Hematopoietic multipotent progenitor cell treated with erythropoietin and hydrocortisone succinate and interleukin-3 and kit ligand, for 4 days (in vitro differentiated cells): ENCODE measurements at places on chromosomes 11 and 22.

GRCh38 chr11:19345848-19346681, 105.3 kb upstream of the E2F8 start:
- peak; percentile 5 for DNase-seq

DNA sequence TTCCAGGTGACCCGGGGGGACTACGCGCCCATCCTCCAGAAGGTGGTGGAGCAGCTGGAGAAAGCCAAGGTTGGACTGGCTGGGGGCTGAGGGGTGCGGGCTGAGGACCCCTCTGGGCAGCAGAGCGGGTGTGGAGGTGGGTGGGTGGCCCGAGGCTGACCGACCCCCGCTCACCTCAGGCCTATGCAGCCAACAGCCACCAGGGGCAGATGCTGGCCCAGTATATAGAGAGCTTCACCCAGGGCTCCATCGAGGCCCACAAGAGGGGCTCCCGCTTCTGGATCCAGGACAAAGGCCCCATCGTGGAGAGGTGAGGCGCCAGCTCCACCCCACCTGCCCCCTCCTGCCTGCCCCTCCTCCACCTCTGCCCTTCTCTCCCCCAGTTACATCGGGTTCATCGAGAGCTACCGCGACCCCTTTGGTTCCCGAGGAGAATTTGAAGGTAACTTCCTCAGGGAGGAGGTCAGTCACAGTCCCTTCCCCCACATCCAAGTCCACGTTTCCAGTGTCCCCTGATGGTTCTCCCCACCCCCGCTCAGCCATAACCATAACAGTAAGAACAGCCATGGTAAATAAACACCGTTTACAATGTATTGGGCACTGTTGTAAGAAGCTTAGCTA, 11.2 kb downstream of the DPP3 start:
- DNase-seq, result no peak

- peak; percentile 52 for DNase-seq
Observed at GRCh38 chr11:68546555-68546954, 86.0 kb downstream of the PPP6R3 start.

DNA sequence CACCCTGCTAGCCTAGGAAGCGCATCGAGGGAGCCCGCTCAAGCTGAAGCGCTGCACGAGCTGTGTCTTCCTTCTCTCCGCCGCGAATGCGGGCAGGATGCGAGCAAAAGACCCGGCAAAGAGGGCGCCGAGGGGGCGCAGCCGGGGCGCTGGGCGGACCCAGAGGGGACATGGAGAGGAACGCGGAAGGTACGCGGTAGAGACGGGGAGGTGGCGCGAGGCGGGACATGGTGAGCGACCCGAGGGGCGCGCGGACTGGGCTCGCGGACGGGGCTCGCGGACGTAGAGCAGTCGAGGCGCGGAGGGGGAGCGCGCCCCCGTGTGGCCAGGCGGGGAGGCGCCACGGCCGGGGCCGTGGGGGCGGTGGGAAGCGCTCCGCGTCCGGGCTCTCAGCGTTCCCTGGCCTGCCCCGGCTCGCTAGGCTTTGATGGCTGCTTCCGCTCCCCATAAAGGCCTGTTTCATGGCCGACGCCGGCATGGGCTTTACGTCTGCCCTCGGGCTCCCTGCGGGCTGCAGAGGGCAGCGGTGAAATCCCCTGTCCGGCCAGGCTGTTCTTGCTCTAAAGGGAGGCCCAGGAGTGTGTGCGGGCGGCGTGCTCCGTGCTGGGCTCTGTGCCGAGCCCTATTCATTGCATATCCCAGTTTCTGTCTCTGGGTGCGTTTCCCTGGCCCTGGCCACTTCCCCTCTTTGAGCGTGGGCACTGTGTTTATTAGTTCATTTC, 31.2 kb upstream of the TRIM29 start:
- DNase-seq, result peak; percentile 73

GRCh38 chr22:38017272-38017920, 33.0 kb upstream of the SOX10 start:
- DNase-seq, result peak; percentile 85

GRCh38 chr22:25929321-25929878, 187.4 kb downstream of the MYO18B start:
- DNase-seq, result no peak

GRCh38 chr11:80448709-80449108, 1007.9 kb upstream of the TENM4 start:
- no peak for DNase-seq

- DNase-seq, result peak; percentile 92
Observed at GRCh38 chr11:304915-305843, 2.4 kb upstream of the IFITM2 start.

DNA sequence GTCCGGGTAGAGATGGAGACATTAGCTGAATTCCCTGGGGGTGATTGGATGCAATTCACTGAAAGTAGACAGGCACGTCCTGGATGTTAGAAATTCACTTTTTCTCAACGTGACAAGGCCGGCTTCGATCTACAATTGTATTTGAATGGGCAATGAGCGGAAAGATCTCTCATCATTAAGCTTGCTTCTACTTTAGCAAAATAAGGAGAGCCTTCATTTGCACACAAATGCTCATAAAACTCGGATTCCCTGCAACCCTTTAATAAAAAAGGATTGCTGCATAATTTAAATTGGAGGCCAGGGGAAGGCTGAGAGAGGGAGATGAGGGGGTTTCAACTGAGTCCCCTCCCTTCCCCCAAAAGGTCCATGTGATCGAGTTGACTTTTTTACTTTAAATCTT, 10.6 kb upstream of the PAX6 start:
- no peak for DNase-seq

GRCh38 chr11:66150725-66151124, 80.7 kb downstream of the PACS1 start:
- no peak for DNase-seq

DNA sequence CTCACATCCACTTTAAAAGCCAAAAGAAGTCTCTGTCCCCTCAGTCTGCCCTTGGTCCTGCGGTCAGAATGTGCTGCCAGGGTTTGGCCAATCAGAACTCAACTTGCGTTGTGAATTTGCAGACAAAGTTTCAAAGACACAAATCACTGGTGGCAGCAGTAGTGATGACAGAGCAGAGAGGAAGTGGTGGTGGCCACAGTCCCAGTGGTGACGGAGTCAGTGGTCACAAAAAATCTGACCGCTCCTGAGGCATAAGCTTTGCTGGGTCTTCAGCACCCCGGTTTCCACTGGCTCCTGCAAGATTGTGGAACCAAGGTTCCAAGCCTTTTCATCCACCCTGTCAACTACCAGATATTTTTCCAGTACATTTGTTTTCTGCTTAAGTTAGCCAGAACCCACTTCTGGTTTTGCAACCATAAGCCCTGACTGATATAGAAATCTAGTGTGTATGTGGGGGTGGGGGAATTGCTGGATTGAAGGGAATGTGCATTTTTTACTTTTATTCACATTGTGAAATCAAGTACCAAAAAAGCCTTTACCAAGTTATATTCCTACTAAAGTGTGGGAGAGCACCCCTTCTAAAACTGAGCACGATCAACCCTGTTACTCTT, 112.3 kb downstream of the TMPRSS5 start:
- peak; percentile 38 for DNase-seq

DNA sequence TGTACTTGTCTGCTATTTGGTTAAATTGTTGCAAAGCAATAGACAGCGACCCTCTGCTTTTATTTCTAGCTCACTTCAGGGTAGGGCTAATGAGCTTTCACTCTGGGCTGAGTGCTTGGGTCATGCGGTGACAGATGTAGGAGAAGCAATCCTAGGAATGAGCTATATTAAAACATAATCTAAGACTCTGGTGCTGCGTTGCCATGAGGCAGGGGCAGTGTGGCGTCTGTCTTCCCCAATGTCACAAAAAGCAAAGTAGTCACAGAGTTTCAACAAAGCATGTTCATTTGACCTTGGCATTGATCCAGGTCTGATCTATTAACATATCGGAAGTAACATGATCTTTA, 55.5 kb upstream of the GRAMD1B start:
- DNase-seq, result no peak

GRCh38 chr22:26461188-26461810, 22.3 kb downstream of the HPS4 start:
- peak; percentile 54 for DNase-seq

GRCh38 chr22:37561212-37562048, 1.1 kb downstream of the CDC42EP1 start:
- peak; percentile 90 for DNase-seq

DNA sequence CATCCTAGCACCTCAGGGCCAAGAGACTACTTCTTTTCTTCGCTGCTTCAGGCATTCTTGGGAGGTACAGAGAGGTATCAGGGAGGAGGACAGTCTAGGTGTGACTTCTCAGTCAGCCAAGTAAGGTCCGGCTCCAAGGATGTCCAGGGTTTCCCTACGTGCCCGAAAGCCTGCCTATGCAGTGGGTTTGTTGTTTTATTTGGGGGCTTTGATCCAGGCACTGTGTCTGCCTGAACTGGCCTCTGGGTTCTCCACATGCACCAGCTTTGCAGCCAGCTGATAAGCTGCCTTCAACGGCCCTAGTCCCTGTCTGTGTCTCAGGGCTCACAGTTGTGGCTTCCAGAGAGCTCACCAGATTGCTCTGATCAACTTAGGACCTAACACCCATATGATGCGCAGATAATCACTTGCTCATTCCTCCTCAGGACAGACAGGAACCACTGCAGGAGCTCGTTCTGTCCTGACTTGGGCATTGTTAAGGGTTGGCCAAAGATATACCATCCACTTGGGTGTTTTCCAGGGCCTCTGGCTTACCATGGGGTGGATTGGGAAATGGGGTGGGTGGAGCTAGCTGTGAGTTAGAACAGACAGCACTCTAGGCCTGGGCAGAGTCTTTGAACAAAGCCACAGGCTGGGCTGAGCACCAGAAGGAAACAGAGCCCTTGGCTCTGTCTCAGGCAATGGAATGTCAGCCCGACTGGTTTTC, 45.5 kb upstream of the CRYBB3 start:
- DNase-seq, result peak; percentile 87

DNA sequence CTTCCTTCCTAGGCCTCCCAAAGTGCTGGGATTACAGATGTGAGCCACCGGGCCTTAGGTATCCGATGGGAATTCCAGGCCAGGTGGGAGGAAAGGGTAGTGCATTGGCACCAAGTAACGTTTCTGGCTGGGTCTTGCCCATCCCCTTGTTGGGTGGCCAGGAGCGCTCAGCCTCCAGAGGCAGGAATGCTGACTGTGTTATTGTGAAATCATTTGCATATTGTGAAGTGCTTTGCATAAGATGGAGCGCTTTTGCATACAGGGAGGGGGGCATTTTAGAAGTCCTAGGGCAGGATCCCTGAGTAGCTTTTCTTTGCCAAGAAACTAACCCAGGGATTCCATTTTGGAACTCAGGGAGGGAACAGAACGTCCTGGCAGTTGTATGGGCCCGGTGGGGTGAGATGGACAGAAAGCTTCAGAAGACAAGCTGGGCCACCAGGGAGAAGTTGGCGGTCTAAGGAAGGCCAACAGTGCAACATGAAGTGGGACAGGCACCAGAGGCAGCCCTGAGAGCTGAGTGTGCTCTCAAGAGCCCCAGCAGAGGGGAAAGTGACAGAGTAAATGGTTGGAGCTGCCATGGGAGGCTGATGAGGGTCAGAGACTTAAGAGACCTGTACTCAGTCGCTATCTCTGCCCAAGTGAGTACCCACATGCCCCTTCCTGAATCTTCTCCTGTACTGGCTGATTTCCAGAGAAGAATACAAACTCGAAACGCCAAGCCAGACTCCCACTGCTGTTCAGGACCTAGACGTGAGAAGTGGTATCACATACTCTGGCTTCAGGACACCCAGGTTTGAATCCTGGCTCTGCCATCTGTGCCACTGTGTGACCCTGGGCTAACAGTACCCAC, 1.3 kb upstream of the SLC39A13 start:
- peak; percentile 45 for DNase-seq

- no peak for DNase-seq
Observed at GRCh38 chr11:24356501-24356900, 140.4 kb upstream of the LUZP2 start.

- peak; percentile 53 for DNase-seq
Observed at GRCh38 chr11:61917334-61918109, at the start of gene RAB3IL1. RAB3IL1 (minus strand) TSS chr11:61917566; CDS start chr11:61917367, 199 bp downstream.

DNA sequence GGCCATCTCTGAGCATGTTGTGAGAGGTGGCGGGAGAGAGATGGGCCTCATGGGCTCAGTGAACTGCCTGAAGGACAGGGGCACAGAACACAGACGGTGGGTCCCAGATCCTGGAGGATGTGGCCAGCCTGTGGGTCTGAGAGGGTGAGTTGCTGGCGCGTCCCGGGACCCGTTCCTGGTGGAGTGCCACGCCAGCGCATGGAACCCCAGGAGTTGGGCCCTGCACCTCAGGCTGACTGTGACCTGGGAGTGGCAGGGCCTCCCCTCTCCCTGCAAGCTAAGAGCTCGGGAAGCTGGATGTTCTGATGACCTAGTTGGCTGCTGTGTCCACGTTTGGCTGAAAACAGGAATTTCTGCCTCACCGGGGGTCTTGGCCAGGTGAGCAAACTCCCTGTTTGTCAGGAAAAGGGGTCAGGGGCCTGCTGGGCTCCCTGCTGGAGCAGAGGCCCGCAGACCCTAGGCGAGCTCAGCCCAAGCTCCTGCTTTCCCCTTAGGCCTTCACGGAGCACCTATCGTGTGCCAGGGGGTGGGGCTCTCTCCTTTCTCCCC, 15.0 kb downstream of the LRRC32 start:
- no peak for DNase-seq

GRCh38 chr11:122897606-122898210, 15.1 kb downstream of the JHY start:
- no peak for DNase-seq

DNA sequence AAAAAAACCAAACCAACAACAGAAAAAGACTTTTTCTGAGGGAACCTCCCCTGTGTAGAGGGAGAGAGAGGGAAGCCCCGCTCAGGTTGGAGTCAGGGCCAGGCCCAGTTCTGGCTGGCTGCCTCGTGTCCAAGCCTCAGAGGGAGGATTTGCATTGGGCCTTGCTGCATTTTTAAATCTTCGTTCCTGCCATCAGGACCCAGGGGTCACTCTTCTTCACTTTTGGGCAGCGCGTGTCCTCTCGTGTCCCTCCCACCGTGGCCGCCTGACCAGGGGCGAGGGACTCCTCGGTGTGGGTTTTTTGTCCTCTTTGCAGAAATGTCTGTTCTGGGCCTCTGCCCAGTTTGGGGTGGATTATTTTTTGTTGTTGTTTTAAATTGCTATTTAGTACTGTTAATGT, 57.9 kb downstream of the LRRC74B start:
- DNase-seq, result no peak

- DNase-seq, result no peak
Observed at GRCh38 chr22:17379944-17380343, 10.7 kb downstream of the CECR2 start.

GRCh38 chr11:10633261-10633660, 60.3 kb downstream of the IRAG1 start:
- DNase-seq, result no peak

- no peak for DNase-seq
Observed at GRCh38 chr11:33669598-33670249, 30.9 kb downstream of the C11orf91 start.

DNA sequence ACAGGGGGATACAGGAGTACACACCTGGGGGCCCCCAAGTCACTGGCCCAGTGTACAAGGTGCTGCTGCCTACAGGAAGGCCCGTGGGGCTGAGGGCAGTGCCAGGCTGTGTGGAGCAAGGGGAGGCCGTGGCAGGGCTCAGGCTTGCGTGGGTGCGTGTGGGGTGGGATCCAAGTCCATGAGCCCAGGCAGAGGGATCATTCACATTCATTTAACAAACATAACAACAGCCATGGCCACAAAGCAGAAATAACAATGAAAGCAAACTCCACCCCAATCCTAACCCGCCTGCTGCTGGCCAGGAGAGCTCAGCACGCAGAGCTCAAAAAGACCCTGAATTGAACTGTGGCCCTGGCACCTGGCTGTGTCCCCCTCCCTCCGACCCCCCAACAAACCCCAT, 17.0 kb upstream of the SCGB1A1 start:
- DNase-seq, result no peak

GRCh38 chr11:35427071-35427470, 7.7 kb upstream of the SLC1A2 start:
- DNase-seq, result no peak
